ENCODE measurements at places on chromosomes 2 and 18. TPM values are rescaled to one million over a fixed set of nuclear protein-coding genes. Genes with fewer than 3 reads are reported as not detected.

DNA sequence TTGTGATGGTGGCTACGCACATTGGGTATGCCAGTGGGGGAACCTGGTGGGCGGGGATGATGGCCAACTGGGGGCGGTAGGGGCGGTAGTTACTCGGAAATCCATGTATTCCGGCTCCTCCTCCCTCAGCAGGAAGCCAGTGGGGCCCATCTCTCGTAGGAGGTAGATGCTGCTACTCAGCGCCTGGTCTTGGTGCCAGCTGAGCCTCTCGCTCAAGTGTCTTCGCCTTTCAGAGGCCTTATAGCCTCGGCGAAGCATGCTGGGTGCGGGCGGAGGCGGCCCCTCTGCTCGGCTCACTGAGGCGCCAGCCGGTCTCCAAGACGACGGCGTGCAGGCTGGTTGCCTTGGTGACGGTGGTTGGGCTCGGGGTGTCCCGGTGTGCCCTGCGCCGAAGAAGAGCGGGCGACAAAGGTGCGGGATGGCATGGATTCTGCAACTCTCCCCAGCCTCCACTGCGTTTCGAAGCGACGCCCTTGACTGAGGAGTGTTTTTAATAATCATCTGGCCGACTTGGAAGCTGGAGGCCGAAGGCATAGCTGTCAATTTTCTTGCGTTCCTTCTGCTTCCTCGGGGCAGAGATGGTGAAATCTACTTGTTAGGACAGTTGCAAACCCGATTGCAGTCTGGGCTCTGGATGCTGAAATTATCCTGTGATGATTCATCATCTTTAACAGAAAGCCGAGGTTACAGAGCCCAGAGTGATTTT, at the start of gene ZSWIM2:
TSS of gene ZSWIM2 (minus strand) at position 298 of the 706 bp plus-strand sequence. CDS start at position 258, 40 bp downstream.
- DNase-seq = peak; percentile 85
- no peaks in the 10 kb centered on the region for H3K27me3 ChIP-seq
- H3K36me3 ChIP-seq = no peaks in the 10 kb centered on the region
- peak within 1 kb of the TSS; percentile 76 for H3K4me3 ChIP-seq

GRCh38 chr2:25044990-25045389, 3.1 kb downstream of the EFR3B start:
- H3K4me1 ChIP-seq = peaks cover 19% of the 10 kb centered on the region
- H3K27me3 ChIP-seq = no peaks in the 10 kb centered on the region
- H3K4me3 ChIP-seq = no peak overlapping the region

- no peaks in the 10 kb centered on the region for H3K27me3 ChIP-seq
- H3K27ac ChIP-seq = no peak overlapping the region
- DNase-seq = no peak
- H3K36me3 ChIP-seq = no peaks in the 10 kb centered on the region
Observed at GRCh38 chr2:3785220-3785889, 82.0 kb downstream of the DCDC2C start.

DNA sequence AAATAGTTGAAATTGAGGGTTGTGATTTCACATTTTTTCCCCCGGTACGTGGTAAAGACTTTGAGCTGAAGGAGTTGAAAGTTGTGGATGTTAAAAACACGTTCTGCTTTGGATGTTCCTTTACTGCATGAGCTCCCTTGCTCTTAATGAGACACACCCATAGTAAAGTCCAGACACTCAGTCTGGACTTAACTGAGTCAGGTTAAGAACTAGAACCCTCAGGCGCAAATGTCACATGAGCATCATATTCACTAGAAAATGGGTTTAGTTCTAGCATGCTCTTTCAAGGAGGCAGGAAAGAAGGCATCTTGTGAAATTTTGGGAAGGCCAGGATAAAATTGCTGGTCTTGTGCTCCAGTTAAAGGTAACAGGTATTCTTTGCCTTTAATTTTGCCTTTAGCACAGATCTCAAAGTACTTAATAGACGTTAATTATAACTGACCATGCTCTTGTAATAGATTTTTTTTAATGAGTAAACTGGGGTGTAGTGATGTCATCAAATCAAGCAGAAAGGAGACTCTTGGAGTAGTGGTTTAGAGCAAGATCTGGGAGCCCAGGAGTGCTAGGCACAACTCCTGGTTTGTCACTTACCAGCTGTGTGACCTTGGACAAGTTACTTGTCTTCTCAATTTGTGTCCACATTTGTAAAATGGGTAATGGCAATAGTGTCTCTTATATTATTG, 20.6 kb downstream of the ITGA6 start:
- no peak for DNase-seq
- H3K36me3 ChIP-seq = no peaks in the 10 kb centered on the region
- no peaks in the 10 kb centered on the region for H3K27me3 ChIP-seq
- no peak overlapping the region for H3K4me3 ChIP-seq
- H3K4me1 ChIP-seq = peaks cover 15% of the 10 kb centered on the region
- H3K27ac ChIP-seq = no peak overlapping the region

DNA sequence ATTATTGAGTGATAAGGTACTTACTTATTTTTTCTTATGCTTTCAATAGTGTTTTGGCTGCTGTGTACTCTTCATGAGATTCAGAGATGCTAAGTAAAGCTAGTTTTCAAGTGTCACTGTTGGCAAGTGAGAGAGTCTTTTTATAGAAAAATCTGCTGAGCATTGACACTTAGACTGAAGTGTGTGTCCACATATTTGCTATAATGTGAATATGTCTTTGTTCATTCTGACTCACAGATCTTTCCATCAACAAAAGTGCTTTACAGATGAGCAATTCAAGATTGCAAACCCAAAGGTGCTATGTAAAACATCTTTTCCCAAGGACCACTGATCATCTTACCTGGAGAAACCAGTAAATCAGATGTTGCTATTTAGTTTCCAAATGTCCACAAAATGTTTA, 410.6 kb upstream of the FIGN start:
- H3K27ac ChIP-seq = no peak overlapping the region
- H3K4me1 ChIP-seq = peaks cover 7% of the 10 kb centered on the region
- no peaks in the 10 kb centered on the region for H3K36me3 ChIP-seq
- no peaks in the 10 kb centered on the region for H3K27me3 ChIP-seq

- DNase-seq = peak; percentile 94
- no peaks in the 10 kb centered on the region for H3K36me3 ChIP-seq
- peaks cover 5% of the 10 kb centered on the region for H3K27me3 ChIP-seq
- peak overlapping the region; percentile 63 for H3K27ac ChIP-seq
Observed at GRCh38 chr2:98917031-98917471, 19.0 kb downstream of the CRACDL start.

DNA sequence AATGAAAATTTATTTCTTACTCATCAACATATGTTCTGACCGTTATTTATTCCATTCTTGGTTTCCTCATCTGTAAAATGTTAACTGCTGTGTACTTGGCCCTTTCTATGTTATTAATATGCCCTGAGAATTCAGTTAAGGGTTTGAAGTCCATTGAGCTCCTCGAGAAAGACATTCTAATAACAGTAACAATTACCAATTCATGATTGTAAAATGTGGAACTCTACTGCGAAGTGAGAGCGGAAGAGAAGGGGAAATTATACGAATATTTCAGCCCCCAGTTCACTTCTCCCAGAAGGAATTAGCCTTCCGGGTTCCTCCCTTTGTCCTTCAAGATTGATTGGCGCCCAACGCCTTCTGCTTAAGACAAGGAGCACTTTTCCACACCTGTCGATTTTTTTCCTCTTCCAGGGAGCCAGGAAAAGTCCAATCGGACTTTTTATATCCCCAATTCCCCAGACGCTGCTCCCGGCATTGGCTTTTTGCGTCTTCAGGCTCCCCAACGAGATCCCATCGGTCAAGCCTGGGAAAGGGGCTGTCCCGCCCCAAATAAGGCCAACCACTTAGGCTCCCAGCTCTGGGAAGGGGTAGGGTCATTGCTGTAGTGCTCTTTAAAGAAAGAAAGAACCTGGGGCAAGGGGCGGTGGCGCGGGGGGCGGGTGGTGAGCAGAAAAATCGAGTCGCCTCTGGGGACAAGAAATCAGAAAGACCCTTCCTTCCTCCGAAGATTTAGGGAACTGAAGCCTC, 1.6 kb downstream of the DSC2 start:
- H3K4me3 ChIP-seq = peak overlapping the region; percentile 38
- no peak overlapping the region for H3K27ac ChIP-seq
- H3K27me3 ChIP-seq = peaks cover 7% of the 10 kb centered on the region
- DNase-seq = no peak
- H3K36me3 ChIP-seq = no peaks in the 10 kb centered on the region

- no peak overlapping the region for H3K27ac ChIP-seq
- peaks cover 14% of the 10 kb centered on the region for H3K36me3 ChIP-seq
- no peaks in the 10 kb centered on the region for H3K4me1 ChIP-seq
Observed at GRCh38 chr2:152637251-152637650, 80.0 kb downstream of the PRPF40A start.

- no peaks in the 10 kb centered on the region for H3K36me3 ChIP-seq
- DNase-seq = no peak
- H3K27me3 ChIP-seq = no peaks in the 10 kb centered on the region
- no peak overlapping the region for H3K4me3 ChIP-seq
Observed at GRCh38 chr18:72727776-72728175, 140.0 kb downstream of the NETO1 start.

DNA sequence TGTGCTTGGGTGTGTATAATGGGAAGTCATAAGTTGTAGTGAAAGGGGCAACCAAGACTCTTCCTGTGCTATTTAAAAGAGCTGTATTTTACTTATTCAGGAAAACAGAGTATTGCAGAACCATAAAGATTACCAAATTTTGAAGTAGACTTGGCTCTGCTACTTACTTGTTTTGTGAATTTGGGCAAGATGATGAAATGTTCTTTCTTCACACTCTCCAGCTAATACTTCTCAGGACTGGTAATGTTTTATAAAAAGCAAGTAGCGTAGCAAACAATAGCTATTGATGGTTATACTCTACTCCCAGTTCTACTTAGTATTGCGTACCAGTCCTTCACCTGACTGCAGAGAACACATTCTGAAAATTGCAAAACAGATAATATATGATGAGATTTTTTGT, 374.1 kb downstream of the ARHGAP15 start:
- no peaks in the 10 kb centered on the region for H3K4me1 ChIP-seq
- no peak overlapping the region for H3K27ac ChIP-seq
- no peaks in the 10 kb centered on the region for H3K36me3 ChIP-seq
- no peaks in the 10 kb centered on the region for H3K27me3 ChIP-seq
- no peak overlapping the region for H3K4me3 ChIP-seq

DNA sequence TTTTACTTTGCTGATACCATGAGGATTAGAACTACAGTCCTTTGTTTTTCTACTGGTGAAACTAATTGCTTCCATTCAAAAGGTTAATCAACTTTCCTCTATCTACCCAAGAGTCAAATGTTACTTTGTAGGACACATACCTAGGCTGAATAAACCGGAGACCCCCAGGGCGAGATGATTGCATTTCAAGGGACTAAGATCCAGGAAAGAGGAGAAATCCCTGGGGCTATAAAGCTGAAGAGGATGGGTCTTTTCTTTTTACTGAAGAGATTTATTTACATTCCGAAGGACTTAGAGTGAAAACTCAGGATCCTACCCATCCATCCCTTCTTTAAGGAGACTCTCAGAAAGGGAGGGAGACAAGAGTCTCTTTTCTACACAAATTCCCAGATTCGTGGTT, 331.9 kb downstream of the CDH19 start:
- H3K4me1 ChIP-seq = no peaks in the 10 kb centered on the region
- H3K27me3 ChIP-seq = no peaks in the 10 kb centered on the region
- H3K27ac ChIP-seq = no peak overlapping the region
- no peak for DNase-seq
- no peak overlapping the region for H3K4me3 ChIP-seq

DNA sequence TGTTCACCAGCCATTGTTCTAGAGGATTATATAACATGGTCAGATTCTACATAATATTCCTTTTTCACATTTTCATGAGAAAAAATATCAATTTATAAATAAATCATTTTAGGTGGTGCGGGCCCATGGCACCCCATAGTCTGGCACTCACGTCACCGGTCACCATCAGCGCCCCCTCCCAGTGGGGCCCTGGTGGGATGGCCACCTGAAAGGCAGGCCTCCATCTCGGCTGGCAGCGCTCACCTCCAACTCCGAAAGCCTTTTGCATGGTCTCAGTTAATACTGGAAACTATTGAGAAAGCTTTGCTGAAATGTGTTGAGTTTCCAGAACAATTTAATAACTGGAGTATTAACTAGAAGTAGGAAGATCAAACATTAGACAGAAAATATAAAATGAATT, 141.4 kb upstream of the SALL3 start:
- H3K27me3 ChIP-seq = no peaks in the 10 kb centered on the region
- H3K27ac ChIP-seq = no peak overlapping the region
- DNase-seq = no peak
- H3K4me3 ChIP-seq = no peak overlapping the region
- H3K4me1 ChIP-seq = no peaks in the 10 kb centered on the region

DNA sequence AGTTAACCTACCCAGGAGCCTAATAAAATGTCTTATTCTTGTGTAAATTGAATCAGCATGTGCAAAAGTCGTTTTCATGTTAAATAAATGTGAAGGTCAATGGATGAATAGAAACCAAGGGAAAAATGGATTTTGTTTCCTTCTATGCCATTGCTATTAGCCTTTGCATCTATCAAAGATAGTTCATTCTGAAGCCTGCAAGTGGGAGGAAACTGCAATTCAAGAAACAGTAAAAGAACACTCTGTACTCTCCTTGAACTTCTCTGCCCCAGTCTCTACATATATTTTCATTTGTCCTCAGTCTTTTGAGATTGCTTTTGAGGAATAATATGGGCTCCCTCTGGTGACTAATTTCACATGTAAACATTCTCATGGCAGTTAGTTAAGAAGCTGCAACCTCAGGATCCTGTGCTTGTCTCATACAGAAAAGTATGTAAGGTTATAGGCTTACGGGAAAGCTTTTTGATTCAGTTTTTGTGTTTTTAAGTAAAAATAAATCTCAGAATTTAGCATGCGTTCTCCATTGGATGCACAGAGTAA, 1590.0 kb upstream of the LRRTM1 start:
- no peaks in the 10 kb centered on the region for H3K4me1 ChIP-seq
- no peaks in the 10 kb centered on the region for H3K27me3 ChIP-seq
- H3K36me3 ChIP-seq = no peaks in the 10 kb centered on the region
- H3K4me3 ChIP-seq = no peak overlapping the region
- H3K27ac ChIP-seq = no peak overlapping the region

- no peak overlapping the region for H3K27ac ChIP-seq
- no peak overlapping the region for H3K4me3 ChIP-seq
- no peaks in the 10 kb centered on the region for H3K27me3 ChIP-seq
- no peak for DNase-seq
- no peaks in the 10 kb centered on the region for H3K4me1 ChIP-seq
Observed at GRCh38 chr2:40579247-40579646, 127.4 kb upstream of the SLC8A1 start.

GRCh38 chr2:99898336-99899048, 243.9 kb downstream of the AFF3 start:
- H3K4me3 ChIP-seq = no peak overlapping the region
- no peak overlapping the region for H3K27ac ChIP-seq
- H3K4me1 ChIP-seq = no peaks in the 10 kb centered on the region
- H3K27me3 ChIP-seq = no peaks in the 10 kb centered on the region
- H3K36me3 ChIP-seq = no peaks in the 10 kb centered on the region

Gene DPP4
- total RNA-seq = 6.7 TPM

Gene DPY30
- 71.1 TPM for total RNA-seq

Gene FAM237A
- not detected for total RNA-seq

Gene SP110
- 61.7 TPM for total RNA-seq

Gene EFHD1
- total RNA-seq = 18.8 TPM

Gene FOXI3
- total RNA-seq = 0.60 TPM

Gene ASIC4
- 0.70 TPM for total RNA-seq

Gene SOX11
- 19.2 TPM for total RNA-seq

Gene NDUFV2
- total RNA-seq = 120 TPM
